ENCODE measurements at places on chromosomes 13 and 19.
A peak's percentile ranks its signal among the peaks of the same experiment; 100 is the strongest.

GRCh38 chr19:47475465-47475864 is 3.8 kb upstream of the SLC8A2 start:
- no peak for DNase-seq

DNA sequence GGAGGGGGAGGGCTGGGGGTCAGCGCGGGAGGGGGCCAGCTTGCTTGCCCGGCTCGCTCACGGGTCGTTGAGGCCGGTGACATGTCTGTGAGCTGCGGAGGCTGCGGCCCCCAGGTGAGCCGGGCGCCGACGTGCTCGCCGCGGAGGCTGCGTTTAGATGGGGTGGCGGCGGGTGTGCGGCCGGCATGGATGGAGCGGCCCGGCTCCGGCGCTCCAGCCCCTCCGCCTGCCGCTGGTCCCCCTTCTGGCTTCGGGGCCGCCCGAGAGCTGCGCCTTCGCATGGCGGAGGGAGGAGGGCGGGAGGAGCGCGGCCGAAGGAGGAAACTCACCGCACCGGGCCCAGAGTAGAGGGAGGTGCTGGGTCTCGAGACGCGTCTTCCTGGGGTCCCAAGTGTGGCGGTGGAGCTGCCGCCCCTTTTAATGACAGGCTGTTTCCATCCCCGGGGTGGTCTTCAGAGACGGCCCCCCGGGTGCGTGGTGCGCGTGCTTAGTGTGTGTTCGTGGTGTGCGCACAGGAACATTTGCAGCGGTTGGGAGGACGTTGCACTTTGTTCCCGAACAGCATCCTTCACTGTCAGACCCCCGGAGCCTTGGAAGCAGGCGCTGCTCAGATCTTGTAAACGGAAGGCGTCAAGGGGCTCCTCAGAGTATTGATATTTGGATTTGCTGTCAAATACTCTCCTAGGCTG is at the start of gene AKAP11:
TSS of gene AKAP11 (plus strand) at position 38 of the 689 bp plus-strand sequence. CDS start 14,197 bp downstream, outside the sequence.
- peak; percentile 35 for DNase-seq

- DNase-seq: peak; percentile 86
Observed at GRCh38 chr13:38819053-38819452, 132.2 kb downstream of the FREM2 start.

- DNase-seq: no peak
Observed at GRCh38 chr13:36414461-36414860, 17.8 kb upstream of the CCNA1 start.

GRCh38 chr13:21608961-21609360 is 5.0 kb upstream of the MICU2 start:
- DNase-seq: no peak

DNA sequence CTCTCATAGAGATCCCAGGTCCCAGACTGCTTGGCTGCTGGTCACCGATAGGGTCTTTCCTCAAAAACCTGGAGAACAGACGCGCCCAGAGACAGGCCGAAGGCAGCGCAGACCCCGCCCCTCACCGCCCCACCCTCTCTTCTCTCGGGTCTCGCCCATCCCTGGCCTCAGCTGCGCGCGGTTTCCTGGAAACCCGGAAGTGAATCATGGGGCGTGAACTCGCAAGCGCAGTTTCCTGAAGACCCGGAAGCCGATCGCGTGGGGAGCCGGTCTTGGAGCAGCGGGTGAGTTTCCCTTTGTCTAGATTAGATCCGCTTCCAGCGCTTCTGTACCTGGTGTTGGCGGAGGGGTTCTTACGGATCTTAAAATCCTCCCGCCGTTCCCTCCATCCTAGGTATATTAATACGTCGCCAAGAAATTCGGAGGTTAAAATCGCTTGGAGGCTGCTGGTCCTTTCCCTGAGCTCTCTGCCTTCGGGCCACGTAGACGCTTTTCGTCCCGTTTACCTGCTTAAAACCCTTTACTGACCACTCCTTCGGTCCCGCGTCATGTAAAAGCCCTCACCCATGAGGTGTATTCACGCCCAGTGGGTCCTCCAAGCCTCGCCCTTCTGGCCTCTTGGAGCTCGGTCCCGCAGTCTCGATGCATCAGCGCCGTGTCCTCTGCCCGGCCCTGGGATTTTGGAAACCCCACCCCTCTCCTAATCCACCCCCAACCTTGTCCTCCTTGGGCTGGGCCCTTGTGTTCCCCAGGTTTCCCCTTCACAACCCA is at the start of gene ZNF578:
TSS of gene ZNF578 (plus strand) at position 230 of the 771 bp plus-strand sequence. CDS start 48,293 bp downstream, outside the sequence.
- DNase-seq: peak; percentile 56

- no peak for DNase-seq
Observed at GRCh38 chr13:113771709-113772331, 12.8 kb downstream of the TMEM255B start.

GRCh38 chr19:55257461-55258420 is 1.1 kb downstream of the PPP6R1 start:
- no peak for DNase-seq

DNA sequence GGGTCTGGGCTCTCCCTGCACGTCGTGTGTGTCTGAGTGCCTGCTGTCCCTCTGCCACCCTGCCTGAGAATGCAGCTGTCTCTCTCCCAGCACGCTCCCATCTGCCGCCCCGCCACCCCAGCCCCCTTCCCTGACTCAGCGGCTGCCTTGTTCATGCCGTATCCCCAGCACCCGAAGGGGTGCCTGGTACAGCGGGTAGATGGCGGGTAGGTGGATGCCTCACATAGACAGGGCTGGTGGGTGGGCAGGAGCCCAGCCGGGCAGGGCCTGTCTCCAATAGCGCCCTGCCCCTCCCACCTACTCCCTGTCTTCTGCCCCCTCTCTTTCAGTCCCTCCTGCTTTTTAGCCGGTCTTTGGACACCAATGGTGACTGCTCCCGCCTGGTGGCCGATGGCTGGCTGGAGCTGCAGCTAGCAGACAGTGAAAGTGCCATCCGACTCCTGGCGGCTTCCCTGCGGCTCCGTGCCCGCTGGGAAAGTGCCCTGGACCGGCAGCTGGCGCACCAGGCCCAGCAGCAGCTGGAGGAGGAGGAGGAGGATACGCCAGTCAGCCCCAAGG is 30.3 kb downstream of the DHX34 start:
- DNase-seq: peak; percentile 52

GRCh38 chr13:72782717-72783116 is 784 bp downstream of the PIBF1 start:
- no peak for DNase-seq

GRCh38 chr13:47250146-47250545 is 353.3 kb upstream of the HTR2A start:
- no peak for DNase-seq

- DNase-seq: no peak
Observed at GRCh38 chr19:40240332-40240731, 13.8 kb upstream of the CCNP start.

GRCh38 chr19:12838182-12838885 is at the start of gene MAST1:
MAST1 (plus strand) TSS chr19:12838515; CDS start chr19:12838573, 58 bp downstream.
- no peak for DNase-seq

DNA sequence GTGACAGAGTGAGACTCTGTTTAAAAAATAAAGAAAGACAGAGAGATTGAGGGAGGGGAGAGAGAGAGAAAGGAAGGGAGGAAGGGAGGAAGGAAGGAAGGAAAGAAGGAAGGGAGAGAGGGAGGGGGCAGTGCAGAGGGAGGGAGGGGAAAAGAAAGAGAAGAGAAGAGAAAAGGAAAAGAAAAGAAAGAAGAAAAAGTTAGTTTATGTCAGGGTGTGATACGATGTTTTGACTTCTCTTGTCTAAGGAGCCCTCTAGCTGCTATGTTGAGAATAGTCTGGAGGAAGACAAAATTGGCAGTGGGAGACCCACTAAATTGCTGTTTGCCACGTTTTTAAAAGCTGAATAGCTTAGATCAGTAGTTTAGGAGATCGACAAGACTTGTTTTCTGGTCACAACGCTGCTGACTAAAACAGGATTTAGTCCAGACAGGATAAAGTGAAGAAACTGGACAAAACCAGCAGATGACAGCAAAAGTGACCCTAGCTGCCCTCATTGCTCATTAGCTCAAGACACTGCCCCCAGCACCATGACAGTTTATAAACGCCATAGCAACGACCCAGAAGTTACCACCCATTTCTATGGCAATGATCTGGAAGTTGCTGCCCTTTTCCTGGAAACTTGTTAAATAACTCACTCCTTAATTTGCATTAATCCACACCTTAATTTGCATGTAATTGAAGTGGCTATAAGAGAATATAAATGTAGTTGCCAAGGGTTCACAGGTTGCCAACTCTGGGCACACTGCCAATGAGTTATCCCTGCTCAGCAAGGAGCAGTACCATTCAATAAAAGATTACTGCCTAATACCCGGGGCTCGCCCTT is 11.1 kb downstream of the TEX101 start:
- DNase-seq: peak; percentile 10

DNA sequence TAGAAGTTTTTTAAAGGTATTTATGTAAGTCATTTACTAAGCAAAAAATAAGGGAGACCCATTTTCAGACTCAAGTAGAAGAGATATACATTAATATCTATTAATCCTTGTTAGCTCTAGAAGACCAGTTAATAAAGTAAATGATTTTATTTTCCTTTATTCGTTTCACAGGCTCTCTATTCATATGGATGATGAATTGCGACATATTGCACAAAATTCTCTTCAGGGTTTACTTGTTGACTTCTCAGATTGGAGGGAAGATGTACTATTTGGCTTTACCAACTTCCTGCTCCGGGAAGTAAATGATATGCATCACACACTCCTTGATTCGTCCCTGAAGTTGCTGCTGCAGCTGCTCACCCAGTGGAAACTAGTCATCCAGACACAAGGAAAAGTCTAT is 139.3 kb downstream of the FRY start:
- no peak for DNase-seq

- DNase-seq: peak; percentile 43
Observed at GRCh38 chr19:4455719-4456475, 1.7 kb downstream of the UBXN6 start.

DNA sequence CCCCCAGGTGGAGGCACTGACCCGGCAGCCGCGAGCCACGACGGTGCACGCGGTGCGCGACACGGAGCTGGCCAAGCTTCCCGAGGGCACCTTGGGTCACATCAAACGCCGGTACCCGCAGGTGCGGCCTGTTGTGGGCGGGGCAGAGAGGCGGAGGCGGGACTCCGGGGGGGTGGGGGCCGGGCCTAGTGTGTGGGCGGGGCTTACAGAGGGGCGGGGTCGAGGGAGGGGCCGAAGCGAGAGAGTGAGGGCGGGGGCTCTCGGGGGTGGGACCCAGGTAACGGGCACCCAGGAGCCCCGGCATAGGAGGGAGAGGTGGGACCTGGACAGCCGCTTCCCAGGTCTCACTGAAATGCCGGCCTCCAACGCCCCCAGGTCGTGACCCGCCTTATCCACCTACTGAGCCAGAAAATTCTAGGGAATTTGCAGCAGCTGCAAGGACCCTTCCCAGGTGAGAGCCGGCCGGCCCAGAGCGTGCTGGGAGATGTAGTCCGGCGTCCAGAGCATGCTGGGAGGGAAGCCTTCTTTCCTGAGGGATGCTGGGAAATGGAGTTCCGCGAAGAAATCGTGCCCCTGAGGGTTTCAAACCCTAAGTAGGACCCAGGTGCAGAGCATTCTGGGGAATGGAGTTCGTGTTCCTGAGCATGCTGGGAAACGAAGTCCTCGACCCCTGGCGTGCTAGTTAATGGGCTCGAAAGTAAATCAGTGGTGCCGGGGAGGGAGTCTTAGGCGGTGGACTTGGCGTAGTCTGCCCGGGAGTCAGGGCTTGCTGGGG is 15.7 kb downstream of the PNPLA6 start:
- peak; percentile 45 for DNase-seq

DNA sequence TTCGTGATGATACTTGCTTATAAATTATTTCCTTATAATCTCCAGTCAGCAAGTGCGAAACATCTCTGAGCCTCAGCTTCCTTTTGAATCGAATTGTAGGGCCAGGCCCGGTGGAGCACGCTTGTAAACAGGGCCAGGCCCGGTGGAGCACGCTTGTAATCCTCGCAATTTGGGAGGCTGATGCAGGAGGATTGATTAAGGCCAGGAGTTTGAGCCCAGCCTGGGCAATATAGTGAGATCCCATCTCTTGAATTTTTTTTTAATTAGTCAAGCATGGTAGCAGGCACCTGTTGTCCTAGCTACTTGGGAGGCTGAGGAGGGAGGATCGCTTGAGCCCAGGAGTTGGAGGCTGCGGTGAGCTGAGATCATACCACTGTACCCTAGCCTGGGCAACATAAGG is 116.2 kb upstream of the MCF2L start:
- no peak for DNase-seq

DNA sequence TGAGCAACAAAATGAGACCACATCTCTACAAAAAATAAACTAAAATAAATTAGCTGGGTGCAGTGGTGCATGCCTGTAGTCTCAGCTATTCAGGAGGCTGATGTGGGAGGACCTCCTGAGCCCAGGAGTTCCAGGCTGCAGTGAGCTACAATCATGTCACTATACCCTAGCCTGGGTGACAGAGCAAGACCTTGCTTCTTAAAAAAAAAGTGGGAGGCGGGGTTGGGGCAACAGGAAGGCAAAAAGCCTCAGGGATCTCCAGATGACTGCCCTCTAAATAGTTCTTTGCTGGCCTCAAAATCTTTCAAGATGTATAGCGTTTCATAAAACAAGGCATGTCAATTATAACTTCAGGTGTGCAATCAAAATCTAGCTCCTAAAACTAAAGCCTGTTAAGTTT is 18.5 kb downstream of the CEACAM8 start:
- no peak for DNase-seq

- no peak for DNase-seq
Observed at GRCh38 chr13:87536899-87537298, 134.3 kb upstream of the SLITRK5 start.

- no peak for DNase-seq
Observed at GRCh38 chr19:35939307-35940077, 3.3 kb downstream of the LRFN3 start.

GRCh38 chr19:28642787-28643683 is 569.9 kb downstream of the UQCRFS1 start:
- no peak for DNase-seq

- no peak for DNase-seq
Observed at GRCh38 chr19:5186293-5187050, 154.1 kb downstream of the PTPRS start.

DNA sequence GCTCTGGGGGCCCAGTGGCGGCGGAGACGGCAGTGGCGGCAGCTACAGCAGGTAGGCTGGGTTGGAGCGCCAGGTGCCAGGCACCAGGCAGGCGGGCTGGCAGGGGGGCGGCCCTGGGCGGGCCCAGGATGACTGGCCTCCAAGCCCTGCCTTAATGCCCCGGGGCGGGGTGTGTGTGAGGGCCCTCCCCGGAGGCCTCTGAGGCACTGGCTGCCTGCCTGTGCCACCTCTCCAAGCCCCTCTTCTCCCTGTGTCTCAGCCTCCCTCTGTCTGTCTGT is at the start of gene KLK11:
TSS of gene KLK11 (minus strand) at position 63 of the 278 bp plus-strand sequence. CDS start 985 bp downstream, outside the sequence.
- DNase-seq: no peak

DNA sequence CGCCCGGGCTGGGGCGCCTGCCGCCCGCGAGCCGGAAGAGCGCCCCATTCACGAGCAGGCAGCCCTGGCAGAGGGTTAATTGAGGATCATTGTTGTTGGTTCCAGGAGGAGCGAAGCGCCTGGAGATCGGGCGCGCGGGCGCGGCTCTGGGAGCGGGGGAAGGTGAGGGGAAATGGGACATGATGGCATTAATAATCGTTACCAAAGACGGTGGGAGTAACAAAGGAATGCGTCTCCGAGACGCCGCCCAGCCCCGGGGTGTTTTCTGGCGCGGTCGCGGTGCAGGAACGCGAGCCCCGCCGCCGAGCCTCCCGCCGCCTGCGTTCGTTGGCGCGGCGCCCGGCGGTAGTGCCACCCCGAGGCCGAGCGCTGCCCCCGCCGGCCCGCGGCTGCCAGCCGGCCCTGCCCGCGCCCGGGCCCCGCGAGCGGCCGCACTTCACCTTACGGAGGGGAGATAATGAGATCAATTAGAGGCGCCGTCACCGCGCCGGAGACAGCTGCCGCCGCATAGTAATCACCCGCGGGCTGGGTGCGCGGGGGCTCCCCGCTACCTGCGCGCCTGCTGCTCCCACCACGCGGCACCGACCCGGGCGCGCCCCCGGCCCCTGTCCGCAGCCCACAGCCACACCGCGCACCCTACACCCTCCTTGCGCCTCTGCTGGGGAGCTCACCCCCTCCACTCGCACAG is 2.8 kb downstream of the ZNF536 start:
- DNase-seq: peak; percentile 44
